Glutamatergic neuron (in vitro differentiated cells): ENCODE measurements at places on chromosomes 7 and 10.
A peak's percentile ranks its signal among the peaks of the same experiment; 100 is the strongest.

- DNase-seq, result no peak
Measured at GRCh38 chr7:82623812-82624211, 180.2 kb upstream of the CACNA2D1 start.

- no peak for DNase-seq
Measured at GRCh38 chr10:69669409-69669808, 39.4 kb downstream of the FAM241B start.

DNA sequence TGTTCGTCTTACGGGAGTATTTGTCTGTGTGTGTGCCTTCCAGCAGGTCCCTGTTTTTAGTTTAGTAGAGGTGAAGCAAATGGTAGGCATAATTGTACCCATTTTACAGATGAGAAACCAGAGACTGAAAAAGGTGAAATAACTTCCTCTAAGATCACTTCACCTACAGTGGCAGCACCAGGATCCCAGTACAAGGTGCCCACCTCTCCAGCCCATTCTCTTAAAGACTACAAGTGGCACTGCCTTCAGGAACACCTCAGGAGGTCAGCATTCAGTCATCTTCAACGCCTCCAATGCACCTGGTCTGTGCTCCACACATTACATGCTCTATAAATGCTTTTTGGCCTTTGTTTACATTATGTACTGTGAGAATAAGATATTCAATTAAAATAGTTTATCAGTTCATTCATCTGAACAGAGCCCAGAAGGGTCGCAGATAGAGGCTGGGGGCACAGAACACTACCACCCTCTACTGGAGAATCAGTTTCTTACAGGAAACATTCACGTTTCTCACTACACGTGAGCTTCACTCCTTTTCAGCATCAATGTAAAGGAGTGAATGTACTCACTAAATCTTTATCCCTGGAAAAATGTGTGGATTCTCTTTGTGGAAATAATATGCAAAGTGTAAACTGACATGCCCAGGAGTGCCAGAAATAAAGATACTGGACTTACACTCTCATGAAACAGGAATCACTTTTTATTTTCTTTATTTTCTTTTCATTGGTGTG is 45.5 kb upstream of the ABLIM1 start:
- DNase-seq, result peak; percentile 21

DNA sequence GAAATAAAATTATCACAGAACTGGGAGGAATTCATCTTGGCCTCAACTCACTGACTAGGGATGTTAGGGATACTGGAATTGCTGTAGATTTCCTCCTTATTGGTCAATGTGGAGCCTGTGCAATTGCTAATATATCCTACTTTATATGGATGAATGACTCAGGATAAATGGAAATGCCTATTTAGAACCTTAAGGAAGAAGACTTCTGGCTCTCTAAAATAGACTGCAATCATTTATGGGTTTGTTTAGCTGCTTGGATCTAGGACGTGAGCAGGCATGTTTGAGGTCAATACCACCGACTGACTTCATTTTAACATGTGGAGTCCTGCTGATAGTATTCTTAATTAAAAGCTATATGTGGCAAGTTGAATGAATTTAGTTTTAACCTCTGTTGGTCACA is 1040.1 kb upstream of the LRRN3 start:
- no peak for DNase-seq

DNA sequence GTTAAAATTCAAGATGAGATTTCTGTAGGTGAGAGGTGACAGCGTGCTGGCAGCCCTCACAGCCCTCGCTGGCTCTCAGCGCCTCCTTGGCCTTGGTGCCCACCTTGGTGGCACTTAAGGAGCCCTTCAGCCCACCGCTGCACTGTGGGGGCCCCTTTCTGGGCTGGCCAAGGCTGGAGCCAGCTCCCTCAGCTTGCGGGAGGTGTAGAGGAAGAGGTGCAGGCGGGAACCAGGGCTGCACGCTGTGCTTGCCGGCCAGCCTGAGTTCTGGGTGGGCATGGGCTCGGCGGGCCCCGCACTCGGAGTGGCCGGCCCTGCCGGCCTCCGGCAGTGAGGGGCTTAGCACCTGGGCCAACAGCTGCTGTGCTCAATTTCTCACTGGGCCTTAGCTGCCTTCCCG is 320.0 kb upstream of the VWC2 start:
- DNase-seq, result no peak

DNA sequence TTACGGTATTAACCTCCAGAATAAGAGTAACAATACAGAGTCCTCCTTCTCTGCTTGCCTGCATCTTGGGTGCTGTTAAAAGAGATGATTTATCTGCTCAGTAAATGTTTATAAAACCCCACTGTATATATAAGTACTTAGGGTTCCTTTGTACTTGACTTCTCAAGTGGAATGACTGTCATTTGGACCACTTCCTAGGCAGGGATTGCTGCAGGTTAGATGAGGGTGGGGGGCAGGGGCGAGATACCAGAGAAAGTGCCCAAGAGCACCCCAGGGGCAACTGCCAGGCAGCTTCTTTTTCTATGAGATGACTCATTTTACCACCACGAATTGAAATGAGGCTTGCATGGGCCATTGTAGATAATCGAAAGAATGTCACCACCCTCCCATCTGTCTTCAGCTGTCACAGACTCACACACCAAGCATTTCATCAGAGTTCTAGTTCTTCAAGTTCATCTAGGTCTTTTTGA is 421.9 kb upstream of the GALNT17 start:
- no peak for DNase-seq

GRCh38 chr7:27678617-27679260 is 16.1 kb upstream of the HIBADH start:
- DNase-seq, result no peak

- DNase-seq, result no peak
Measured at GRCh38 chr10:118511711-118512110, 83.7 kb downstream of the PRLHR start.

- DNase-seq, result no peak
Measured at GRCh38 chr10:4646547-4646946, 179.5 kb upstream of the AKR1E2 start.

GRCh38 chr10:81944609-81945008 is 69.6 kb downstream of the NRG3 start:
- no peak for DNase-seq

GRCh38 chr10:32954545-32955298 is 3.3 kb downstream of the ITGB1 start:
- DNase-seq, result no peak

- no peak for DNase-seq
Measured at GRCh38 chr7:157667261-157667660, 330.5 kb downstream of the DNAJB6 start.

GRCh38 chr10:94062611-94063010 is 68.9 kb downstream of the PLCE1 start:
- no peak for DNase-seq

DNA sequence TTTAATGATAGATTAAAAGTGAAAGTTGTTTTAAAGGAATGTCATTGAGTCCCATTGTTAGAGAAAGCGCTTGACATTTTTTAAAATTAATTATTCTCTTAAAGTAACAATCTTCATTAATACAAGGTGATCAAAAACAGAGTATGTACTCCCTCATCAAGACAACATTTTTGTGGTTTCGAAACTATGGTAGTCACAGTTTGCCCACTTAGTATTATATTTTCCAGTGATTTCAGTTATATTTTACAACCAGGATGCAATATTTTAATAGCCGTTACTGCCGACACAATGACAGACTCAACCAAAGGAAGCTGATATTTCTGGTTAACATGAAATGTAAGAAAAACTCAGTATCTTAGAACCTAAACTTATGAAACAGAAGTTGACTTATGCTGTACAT is 31.3 kb downstream of the MKX start:
- no peak for DNase-seq

GRCh38 chr7:35495377-35495776 is 199.6 kb downstream of the HERPUD2 start:
- no peak for DNase-seq

DNA sequence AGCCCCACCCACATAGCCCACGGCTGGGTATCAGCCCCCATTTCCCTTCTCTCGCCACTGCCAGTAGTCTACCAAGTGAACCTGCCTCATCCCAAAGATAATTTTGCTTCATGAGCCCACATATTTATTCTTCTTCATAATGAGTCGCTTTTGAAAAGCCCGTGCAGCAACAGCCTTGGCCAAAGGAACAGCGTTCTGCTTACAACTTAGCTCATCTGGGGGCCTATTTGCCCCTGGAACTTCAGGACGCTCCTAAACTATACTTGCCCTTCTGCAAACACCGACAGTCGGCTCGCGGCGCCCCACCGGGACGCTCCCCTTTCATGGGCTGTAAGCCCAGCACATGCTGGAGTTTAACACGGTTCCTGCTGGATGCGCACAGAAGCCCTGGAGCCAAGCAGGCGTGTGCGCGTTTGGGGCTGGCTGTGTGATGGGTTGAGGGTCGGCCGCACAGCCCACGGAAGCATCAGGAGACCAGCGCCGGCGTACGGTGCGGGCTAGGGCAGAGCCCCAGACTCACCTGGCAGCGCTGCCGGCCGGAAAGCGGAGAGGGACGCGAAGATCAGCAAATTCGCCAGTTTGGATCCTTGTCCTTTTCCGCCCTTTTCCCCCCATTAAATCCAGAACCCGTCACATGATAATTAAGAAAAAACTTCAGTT is 370 bp downstream of the TMEM60 start:
- DNase-seq, result peak; percentile 52

GRCh38 chr10:99852481-99853213 is 70.2 kb downstream of the ABCC2 start:
- DNase-seq, result no peak

GRCh38 chr7:5406957-5407945 is 16.4 kb downstream of the TNRC18 start:
- no peak for DNase-seq

GRCh38 chr10:131573256-131573655 is 261.7 kb upstream of the TCERG1L start:
- no peak for DNase-seq

DNA sequence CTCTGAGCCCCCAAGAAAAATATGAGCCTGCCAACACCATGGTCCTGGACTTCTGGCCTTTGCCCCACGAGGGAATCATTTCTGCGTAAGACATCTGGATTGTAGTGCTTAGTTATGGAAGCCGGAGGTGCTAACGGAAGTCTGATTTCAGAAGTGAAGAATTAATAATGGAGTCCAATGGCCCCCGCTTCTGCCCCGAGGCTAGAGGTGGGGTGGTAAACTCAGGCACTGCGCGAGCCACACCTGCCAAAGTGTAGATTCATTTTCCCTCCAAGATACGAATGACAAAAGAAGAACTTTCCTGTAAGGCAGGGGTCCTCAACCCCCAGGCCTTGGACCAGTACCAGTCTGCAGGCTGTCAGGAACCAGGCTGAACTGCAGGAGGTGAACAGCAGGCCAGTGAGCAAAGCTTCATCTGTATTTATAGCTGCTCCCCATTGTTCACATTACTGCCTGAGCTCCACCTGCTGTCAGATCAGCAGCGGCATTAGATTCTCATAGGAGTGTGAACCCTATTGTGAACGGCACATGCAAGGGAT is 22.3 kb downstream of the CNPY1 start:
- no peak for DNase-seq

- DNase-seq, result no peak
Measured at GRCh38 chr7:26091933-26092332, 60.1 kb upstream of the NFE2L3 start.

- no peak for DNase-seq
Measured at GRCh38 chr7:134058980-134059379, 68.2 kb upstream of the LRGUK start.

DNA sequence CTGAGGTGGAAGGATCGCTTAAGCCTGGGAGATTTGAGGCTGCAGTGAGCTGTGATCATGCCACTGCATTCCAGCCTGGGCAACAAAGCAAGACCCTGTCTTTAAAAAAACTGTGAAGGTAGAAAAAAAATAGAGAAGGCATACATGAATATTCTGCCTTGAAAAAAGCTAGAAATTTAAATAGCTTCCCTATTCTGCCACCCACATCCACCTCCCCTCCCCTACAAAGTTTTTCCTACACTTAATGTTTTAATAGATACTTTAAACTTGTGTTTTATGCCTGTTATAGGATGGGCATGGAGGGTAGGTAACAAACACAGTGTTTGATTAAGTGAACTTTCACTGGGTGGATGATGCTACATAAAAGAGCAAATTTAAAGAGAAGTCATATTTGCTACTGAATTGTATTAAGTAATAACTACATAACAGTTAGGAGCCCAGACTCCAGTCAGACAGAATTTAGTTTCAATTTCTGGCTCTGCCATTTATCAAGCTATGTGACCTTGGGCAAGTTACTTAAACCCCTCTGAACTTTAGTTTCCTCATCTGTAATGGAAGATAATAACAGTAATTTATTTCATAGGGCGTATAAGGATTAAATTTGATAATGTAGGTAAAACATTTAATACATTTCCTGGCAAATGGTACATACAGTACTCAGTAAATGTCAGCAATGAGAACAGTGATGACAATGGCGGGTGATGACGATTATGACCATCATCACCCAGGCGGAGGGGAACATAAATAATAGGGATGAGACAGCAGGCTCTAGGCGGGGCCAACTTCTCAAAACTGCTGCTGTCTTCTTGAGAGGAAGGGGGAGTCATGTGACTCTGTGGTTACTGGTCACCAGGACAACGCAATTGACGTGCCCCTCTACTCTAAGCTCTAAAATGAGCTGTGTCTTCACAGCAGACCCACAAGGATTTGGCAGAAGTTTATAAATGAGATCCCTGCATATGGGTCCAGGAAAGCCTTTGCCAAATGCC is 15.8 kb downstream of the DNMBP start:
- no peak for DNase-seq
